ENCODE measurements at places on chromosomes 4 and X.

DNA sequence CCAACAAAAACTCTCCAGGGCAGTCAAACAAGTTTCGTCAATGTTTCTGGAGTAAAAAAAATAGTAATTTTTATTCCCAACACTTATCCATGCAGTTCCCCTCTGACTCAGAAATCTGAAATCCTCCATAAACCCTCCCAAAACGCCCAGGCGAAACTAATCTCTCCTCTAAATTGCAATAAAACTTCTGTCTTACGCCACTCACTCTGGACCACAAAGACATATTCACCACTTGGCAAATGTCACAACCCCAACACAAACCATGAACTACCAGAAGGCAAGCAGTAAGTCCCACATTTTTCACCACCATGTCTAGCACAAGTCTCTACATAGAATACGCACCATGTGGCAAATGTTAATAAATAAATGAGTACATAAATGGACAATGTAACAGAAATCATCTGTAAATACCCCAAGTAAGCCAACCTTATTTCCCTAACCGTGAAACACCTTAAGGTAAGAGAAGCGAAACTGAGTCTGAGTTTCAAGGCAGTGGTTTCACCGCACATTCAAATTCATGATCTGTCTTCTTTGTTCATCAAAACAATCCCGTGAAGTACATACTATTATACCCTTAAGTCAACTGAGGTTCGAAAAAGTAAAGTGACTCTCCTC, 1.6 kb downstream of the PAPSS1 start:
- DNase-seq: no peak
- no peaks in the 10 kb centered on the region for H3K36me3 ChIP-seq
- H3K4me1 ChIP-seq: peaks cover 42% of the 10 kb centered on the region
- H3K27me3 ChIP-seq: no peaks in the 10 kb centered on the region
- H3K4me3 ChIP-seq: peak overlapping the region; percentile 87

DNA sequence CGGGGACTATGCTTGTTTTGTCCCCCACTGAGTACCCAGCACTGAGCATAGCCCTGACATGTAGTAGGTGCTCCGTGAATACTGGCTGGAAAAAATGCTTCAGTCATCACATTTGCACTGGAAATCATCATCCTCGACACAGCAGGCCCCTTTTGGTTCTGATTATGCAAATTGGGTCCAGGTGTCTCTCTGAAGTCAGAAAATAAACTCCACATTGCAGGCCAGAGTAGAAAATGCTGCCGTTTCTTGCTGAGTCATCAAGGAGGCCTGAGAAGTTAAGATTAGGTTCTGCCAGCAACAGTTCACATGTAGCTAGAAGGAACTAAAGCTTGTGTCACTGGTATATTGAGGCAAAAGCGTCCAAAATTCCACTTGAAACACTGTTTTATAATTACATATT, 15.0 kb upstream of the STK32B start:
- no peak overlapping the region for H3K27ac ChIP-seq
- DNase-seq: no peak
- H3K4me1 ChIP-seq: peaks cover 4% of the 10 kb centered on the region
- no peaks in the 10 kb centered on the region for H3K27me3 ChIP-seq
- no peak overlapping the region for H3K4me3 ChIP-seq
- no peaks in the 10 kb centered on the region for H3K36me3 ChIP-seq

DNA sequence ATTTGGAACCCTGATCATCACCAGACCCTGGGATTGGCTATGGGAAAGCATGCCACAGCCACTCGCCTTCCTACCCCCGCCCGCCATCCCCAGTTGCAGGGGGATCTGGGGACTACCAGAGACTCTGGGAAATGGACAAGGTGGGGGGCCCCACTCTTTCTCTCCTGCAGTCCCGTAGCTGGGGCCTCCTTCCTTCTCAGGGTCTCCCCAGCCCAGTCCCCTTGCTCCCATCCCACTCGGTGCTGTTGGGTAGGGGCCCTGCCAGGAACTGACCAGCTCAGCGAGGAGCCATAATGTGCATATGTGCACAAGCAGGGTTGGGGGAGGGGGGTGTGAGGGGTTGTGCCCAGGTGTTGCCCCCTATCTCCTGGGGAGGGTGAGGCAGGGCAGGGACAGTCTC, 3.4 kb upstream of the USP11 start:
- no peak for DNase-seq
- no peaks in the 10 kb centered on the region for H3K4me1 ChIP-seq
- no peaks in the 10 kb centered on the region for H3K27me3 ChIP-seq
- H3K4me3 ChIP-seq: no peak overlapping the region
- H3K27ac ChIP-seq: no peak overlapping the region

- DNase-seq: no peak
- no peak overlapping the region for H3K4me3 ChIP-seq
- H3K4me1 ChIP-seq: no peaks in the 10 kb centered on the region
- no peaks in the 10 kb centered on the region for H3K36me3 ChIP-seq
These were observed 594.7 kb downstream of the RAPGEF2 start for GRCh38 chr4:159697322-159698283.

- no peaks in the 10 kb centered on the region for H3K27me3 ChIP-seq
- peaks cover 30% of the 10 kb centered on the region for H3K36me3 ChIP-seq
- H3K4me1 ChIP-seq: peaks cover 13% of the 10 kb centered on the region
- no peak for DNase-seq
- no peak overlapping the region for H3K4me3 ChIP-seq
These were observed 55.8 kb downstream of the PTTG2 start for GRCh38 chr4:38015886-38016515.

DNA sequence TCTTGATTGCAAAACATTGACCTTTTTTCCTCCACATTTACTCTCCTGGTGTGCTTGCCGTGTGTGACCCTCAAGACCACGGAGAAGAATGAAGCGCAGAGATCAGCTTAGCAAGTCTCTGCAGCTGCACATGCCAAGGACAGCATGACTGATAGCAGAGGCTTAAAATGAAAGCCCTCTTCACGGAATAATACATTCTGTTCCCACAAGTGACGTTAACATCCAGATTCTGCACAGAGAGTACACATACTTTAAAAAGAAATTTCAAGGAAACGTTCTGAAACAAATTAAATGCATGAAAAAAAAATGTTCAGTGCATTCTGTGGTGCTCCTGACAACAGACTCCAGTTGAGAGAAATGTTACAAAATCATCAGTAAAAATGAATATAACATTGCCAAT, 60.9 kb downstream of the SLC7A11 start:
- peaks cover 16% of the 10 kb centered on the region for H3K4me1 ChIP-seq
- no peaks in the 10 kb centered on the region for H3K36me3 ChIP-seq
- H3K27me3 ChIP-seq: no peaks in the 10 kb centered on the region
- peak overlapping the region; percentile 62 for H3K27ac ChIP-seq
- no peak overlapping the region for H3K4me3 ChIP-seq
- no peak for DNase-seq

- no peak for DNase-seq
- peaks cover 69% of the 10 kb centered on the region for H3K36me3 ChIP-seq
- no peak overlapping the region for H3K4me3 ChIP-seq
- H3K4me1 ChIP-seq: no peaks in the 10 kb centered on the region
These were observed 57.4 kb upstream of the CLCN4 start for GRCh38 chrX:10099411-10099810.

DNA sequence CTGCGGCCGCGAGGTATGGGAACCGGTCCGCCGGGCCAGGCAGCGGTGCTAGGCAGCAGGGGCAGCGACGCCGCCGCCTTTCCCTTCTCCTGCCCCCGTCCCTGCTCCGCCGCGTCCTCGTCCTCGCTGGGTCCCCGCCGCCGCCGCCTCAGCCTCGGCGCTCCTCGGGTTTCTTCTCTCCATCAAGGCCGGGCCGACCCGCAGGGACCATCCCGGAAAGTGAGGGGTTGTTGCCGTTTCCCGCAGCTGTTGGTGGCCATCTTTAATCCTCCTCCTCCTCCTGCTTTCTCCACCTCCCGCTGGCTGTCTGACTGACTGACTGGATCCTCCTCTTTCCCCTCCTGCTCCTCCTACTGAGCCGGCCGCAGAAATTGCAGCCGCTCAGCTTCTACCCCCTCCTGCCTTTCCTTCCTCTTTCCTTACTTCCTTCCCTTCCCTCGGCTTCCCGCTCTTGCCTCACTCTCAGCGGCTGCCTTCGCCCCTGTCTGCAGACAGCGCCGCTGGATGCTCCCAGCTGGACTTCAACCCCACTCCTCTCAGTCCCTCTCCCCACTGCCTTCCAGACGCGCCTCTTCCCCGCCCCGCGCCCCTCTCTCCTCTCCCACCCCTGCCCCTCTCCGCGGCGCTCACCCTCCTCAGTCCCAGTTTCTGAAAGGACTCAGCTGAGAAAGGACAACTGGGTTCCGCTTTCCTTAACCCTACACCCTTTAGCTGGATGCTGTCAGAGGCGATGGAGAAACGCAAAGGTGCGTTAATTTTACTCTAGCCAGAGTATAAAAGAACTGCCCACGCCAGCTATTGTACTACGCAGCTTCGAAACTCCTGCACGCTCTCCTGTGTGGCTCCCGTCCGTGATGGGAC, at the start of gene WDFY3:
TSS of gene WDFY3 (minus strand) at position 309 of the 861 bp plus-strand sequence. CDS start 106,099 bp downstream, outside the sequence.
- peak within 1 kb of the TSS; percentile 95 for H3K27ac ChIP-seq
- peaks cover 30% of the 10 kb centered on the region for H3K4me1 ChIP-seq
- H3K27me3 ChIP-seq: no peaks in the 10 kb centered on the region
- no peaks in the 10 kb centered on the region for H3K36me3 ChIP-seq
- DNase-seq: peak; percentile 33
- peak within 1 kb of the TSS; percentile 90 for H3K4me3 ChIP-seq

GRCh38 chr4:169615467-169616106, 3.2 kb upstream of the NEK1 start:
- H3K4me1 ChIP-seq: peaks cover 10% of the 10 kb centered on the region
- H3K36me3 ChIP-seq: no peaks in the 10 kb centered on the region
- DNase-seq: no peak
- no peak overlapping the region for H3K27ac ChIP-seq
- H3K4me3 ChIP-seq: no peak overlapping the region

DNA sequence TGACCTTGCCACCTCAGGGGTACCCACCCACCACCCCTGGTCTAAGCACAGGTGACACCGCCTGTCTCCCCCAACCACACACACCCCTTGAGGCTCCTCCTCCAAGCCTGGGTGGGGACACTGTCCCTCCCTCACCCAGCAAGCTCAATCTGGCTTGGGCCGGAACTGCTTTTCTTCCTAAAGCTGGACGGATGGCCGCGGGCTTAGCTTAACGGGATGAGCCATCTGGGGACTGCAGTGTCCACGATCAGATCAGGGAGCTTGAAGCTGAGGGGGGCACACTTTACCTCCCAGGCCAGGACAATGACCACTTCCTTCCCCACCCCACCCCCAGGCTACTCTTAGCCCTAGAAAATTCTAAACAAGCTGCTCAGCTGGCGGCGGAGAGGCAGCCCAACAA, 1.0 kb upstream of the SLC6A8 start:
- peak overlapping the region; percentile 64 for H3K4me3 ChIP-seq
- H3K27ac ChIP-seq: peak overlapping the region; percentile 9
- peaks cover 42% of the 10 kb centered on the region for H3K4me1 ChIP-seq
- no peaks in the 10 kb centered on the region for H3K36me3 ChIP-seq
- no peaks in the 10 kb centered on the region for H3K27me3 ChIP-seq
- no peak for DNase-seq

DNA sequence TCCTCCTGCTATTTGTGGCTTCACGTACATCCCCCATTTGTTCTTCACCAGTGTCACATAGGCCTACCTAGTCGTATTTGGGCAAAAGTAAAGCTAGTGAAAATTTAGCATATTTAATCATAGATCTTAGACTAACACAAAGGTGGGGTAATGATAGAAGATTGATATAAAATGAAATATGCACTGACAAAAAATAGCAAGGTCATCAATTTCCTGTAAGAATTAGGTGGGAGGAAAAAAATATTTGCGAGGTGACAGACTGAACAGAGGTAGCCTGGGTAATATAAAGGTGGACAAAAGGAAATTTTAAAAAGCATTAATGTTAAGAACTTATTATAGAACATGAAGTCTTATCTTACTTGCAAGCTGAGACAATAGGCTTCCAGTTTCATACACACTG, 239.9 kb downstream of the PCDH10 start:
- H3K27me3 ChIP-seq: no peaks in the 10 kb centered on the region
- H3K27ac ChIP-seq: no peak overlapping the region
- H3K36me3 ChIP-seq: no peaks in the 10 kb centered on the region
- no peaks in the 10 kb centered on the region for H3K4me1 ChIP-seq

- H3K27ac ChIP-seq: no peak overlapping the region
- H3K4me1 ChIP-seq: peaks cover 10% of the 10 kb centered on the region
- H3K27me3 ChIP-seq: no peaks in the 10 kb centered on the region
- no peak for DNase-seq
These were observed 61.7 kb downstream of the ADRA2C start for GRCh38 chr4:3827616-3828492.

DNA sequence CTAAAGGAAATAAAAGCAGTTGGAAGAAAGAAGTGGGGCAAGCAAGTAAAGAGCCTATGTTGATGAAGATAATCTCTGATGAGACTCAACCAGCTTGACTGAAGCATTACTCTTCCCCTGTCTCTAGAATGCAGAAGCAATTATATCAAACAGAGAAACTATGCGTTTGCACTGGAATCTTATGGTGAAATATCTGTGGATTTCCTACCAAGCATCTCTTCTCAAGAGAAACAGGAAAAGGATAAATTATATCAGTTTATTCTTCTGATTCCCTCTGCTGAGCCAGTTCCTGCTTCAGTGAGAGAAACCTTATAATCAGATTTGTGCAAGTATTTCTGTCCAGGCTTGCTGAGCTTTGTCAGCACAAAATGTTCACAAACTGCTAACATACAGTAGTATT, 316.7 kb upstream of the SLC7A11 start:
- H3K27ac ChIP-seq: no peak overlapping the region
- no peak for DNase-seq
- no peaks in the 10 kb centered on the region for H3K4me1 ChIP-seq
